EH (cell line): ENCODE measurements at places on chromosomes 11 and 22.

DNA sequence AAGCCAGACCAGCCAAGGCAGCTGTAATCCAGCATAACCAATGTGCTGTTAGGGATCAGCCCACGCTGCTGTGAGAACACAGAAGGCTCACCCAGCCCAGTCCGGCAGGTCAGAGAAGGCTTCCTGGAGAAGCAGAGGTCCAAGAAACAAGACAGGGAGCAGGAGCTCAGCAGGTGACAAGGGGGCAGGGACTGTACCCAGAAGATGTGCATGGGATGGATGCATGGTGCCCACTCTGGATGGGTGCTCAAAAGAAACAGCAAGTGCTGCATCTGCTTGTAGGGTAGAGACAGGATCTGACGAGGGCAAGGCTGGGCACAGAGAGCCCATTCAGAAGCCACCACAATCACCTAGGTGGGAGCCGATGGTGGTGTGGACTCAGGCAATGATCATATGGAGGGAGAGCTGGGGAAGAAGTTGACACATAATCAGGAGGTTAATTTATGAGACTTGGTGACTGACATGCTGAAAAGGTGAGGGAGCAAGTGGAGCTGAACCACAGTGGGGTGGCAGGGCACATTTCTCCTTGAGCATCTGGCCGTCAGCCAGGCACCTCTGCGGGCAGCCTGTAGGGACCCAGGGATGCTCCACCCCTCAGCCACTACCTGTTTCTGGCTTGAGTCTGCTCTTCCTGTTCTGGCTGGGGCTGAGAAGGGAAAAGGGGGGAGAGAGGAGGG, 102.3 kb upstream of the DRD2 start:
- DNase-seq, result no peak

GRCh38 chr11:126743628-126744027, 256.9 kb downstream of the KIRREL3 start:
- peak; percentile 24 for DNase-seq

DNA sequence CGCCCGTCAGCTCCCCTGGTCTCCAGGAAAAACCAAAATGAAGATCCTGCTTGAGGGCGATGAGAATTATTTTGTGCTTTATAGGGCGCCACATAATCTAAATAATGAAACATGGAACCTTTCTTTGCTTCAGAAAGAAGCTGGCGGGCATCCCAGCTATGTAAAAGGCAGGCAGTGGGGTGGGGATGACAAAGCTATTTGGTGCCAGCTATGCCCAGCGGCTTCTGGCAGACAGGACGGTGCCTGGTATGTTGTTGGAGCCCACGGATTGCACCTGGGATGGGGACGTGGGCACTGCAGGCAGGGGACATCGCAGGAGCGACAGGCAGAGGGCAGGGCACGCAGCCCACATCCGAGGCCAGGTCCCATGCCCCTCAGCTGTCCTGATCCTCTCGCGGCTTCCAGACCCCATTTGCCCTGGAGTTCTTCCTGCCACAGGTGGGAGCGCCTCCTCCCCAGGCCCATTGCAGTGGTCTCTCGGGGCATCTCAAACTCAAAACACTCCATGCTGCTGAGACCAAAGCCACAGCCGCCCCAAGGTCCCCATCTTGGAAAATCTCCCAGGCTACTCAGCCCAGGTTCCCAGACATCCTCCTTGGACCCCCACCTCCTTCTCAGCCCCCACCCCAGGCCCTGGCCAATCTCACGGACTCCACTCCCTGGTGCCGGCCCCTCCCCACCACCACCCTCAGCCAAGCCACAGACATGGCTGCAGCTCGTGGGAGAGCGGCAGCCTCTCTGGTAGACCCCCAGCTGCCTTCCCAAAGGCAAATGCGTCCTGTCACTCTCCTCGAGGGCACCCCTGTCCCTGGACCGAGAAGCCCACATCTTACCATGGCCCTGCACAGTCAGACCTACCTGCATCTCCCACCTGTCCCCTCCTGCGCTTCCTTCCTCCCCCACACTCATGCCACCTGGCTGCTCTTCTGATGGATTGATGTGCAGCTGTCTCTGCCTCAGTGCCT, 45.7 kb downstream of the SHISAL1 start:
- no peak for DNase-seq

GRCh38 chr22:38314051-38314932, 2.9 kb downstream of the CSNK1E start:
- peak; percentile 60 for DNase-seq

DNA sequence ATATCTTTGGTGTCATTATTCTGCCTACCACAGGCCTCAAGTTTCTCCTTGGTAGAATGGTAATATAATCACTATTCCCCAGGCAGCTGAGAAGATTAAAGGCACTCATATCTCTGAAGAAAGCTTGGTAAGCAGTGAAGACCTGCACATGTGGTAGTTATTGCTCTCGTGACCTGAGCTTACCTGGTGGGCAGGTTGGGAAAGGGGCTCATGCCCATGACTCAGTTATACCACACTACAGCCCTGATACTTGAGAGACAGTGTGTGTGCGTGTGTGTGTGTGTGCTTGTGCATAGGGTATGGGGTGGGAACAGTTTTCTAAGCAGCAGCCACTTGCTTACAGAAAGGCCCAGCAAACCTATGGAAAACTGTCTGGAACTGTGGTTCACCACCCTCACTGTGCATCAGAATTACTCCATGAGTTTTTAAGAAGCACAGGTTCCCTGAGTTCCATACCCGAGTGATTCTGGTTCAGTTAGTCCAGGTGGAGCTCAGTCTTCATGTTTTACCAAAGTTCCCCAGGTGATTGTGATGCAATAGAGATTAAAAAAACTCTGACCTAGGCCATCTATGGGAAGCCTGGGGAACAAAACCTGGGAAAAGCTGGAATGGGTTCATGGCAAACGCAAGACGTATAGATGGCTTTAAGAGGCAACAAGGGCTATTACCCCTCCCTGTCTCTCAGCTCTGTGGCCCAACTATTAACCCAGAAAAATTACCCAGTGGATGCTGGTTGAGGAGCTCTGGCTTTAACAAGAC, 79.0 kb upstream of the ZBED5 start:
- DNase-seq, result no peak
